NCI-H510A treated with DMSO at 0.1 percent for 48 hours (cell line): ENCODE measurements at places on chromosomes 16 and 17.

DNA sequence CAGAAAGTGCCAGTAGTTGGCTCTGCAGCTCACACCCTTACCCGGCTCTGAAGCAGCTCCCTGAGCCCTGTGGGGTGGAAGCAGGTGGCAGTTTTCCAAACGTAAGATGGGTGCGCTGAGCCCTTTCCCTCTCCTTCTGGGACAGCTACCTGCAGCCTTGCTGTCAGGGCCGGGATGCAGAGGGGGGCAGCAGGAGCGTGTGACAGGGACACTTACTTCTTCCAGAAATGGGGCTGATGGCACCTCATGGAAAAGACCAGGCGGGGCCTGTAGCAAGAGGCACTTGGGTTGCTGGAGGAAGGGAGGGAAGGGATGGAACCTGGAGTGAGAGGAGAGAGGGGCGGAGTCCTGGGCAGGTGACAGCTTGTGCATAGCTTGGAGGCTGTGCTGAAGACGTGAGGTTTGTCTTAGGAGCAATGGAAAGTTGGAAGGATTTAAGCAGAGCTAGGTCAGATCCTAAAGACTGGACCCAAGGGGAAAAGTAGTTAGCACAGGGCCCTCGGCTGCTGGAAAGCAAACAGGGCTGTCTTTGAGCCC is 216.8 kb upstream of the RPL38 start:
- DNase-seq, result peak; percentile 55

- no peak for DNase-seq
These were observed 4.7 kb upstream of the CDT1 start for GRCh38 chr16:88798772-88799455.

GRCh38 chr16:24524855-24525677 is 14.3 kb upstream of the RBBP6 start:
- no peak for DNase-seq

DNA sequence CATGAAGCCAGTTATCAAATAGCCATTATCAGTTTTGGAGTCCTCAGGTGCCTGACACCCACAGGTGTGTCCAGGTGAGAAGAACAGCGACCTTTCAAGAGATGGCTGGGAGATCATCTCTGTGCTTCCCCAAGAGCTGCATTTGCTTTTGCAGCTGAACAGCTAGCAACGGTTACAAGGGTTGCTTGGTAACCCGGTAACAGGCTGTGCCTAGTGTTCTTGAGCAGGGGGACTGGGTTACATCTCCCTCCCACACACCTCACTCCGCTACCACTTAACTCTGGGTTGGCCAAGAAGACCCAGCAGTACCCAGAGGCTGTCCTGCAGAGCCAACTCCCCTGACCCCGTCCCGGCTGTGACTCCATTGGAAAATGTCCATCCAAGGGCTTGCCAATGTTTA is 147.0 kb downstream of the SLC39A11 start:
- DNase-seq, result no peak

DNA sequence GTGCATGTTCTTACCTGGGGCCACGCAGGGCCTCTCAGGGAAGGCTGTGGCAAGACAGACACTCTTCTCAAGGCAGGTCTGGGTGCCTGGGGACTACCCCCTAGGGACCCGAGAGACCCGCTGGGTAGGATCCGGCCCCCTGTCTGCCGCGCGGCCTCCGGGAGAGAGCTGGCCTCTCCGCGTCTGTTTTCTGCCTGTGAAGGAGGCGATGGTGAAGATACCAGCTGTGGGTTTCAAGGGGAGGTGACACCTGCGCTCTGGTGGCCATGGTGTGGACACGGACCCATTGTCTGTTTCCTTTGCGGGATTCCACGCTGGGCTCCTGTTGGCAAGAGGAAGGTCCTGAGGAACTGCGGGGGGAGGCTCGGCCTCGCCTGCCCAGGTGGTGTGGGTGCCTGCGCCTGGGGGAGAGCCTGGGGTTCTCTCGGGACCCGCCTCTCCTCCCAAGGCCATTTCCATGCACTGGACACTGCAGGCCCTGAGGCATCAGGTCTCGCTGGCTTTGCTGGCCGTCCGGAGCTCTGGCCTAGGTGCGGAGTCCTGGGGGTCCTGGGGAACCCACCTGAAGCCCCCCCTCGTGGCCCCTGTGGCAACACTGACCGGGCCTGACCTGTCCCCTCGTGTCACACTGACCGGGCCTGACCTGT is 12.2 kb upstream of the METRNL start:
- no peak for DNase-seq

- no peak for DNase-seq
These were observed 11.4 kb downstream of the MTSS2 start for GRCh38 chr16:70674221-70675014.

DNA sequence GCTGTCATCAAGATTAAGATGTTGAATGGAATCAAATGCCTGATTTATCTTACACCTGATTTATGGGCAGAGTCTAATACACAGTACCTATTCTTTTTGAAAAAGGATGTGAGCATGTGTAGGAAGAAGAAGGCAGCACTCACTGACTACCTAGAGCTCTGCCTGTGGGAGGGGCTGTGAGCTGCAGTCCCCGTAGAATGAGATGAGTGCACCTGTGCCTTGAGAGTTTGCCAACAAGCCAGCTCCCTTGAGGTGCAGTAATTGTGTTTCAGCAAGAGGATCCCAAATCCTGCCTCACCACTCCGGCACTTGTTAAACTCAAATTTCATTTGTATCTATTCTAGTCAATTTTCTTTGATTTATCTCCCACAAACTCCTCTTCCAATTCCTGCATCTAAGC is 46.0 kb downstream of the CDH11 start:
- no peak for DNase-seq

DNA sequence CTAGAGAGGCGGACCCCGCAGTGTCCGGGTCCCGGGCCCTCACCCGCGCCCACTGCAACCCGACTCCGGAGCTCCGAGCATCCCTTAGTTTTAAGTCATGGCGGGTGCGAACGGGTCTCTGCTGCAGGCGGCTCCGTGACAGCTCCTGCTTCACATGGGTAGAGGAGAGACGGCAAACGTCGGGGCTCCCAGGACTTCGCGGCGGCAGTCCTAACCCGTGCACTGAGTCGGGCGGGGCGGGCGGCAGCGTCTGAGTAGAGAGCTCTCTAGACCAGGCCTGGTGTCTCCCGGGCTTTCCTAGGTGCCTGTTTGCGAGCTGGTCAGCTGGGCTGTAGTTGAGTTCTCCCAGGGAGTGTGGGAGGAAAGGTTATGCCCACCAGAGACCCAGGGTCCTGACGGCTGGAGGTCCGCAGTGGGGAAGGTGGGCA is 345 bp downstream of the TSC2 start:
- DNase-seq, result no peak

- DNase-seq, result no peak
These were observed 46.5 kb downstream of the HNF1B start for GRCh38 chr17:37698132-37698910.

GRCh38 chr16:64343061-64343819 is 778.6 kb downstream of the CDH11 start:
- no peak for DNase-seq

GRCh38 chr17:49980703-49981197 is 11.8 kb downstream of the DLX4 start:
- no peak for DNase-seq

DNA sequence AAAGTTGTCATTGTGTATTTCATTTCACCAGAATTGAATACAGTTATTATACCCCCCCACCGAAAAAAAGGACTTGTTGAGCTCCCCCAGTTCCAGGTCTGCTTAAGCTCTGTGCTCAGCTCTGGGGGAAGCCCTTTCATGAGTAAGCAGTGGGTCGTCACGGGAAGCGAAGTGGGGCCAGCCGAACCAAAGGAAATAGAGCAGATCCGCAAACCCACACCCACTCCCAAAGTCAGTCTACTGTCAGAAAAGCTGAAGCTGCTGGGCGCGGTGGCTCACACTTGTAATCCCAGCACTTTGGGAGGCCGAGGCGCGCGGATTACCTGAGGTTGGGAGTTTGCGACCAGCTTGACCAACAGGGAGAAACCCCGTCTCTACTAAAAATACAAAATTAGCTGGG is 50.1 kb downstream of the PECAM1 start:
- DNase-seq, result no peak

DNA sequence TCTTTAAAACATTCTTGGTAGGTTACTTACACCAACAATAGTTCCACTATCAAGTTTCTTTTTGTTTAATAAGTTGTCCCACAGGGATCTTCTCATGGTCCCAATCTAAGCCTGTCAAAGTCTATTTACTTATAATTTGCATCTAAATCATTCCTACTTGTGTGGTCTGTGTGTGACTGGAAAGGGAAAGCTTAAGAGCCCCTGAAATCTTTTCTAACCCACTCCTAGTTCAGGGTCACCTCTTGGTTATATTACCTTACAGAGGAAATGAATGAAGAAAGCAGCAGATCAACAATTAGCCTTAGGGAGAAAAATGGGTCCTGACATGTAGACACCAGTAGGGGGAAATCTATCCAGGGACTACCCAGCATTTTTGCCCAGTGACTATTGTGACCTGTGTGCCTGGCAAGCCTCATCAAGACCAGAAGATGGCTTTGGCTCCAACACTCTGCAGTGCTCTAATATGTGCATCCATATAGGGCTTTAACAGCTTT is 110.4 kb upstream of the HAS3 start:
- DNase-seq, result no peak

DNA sequence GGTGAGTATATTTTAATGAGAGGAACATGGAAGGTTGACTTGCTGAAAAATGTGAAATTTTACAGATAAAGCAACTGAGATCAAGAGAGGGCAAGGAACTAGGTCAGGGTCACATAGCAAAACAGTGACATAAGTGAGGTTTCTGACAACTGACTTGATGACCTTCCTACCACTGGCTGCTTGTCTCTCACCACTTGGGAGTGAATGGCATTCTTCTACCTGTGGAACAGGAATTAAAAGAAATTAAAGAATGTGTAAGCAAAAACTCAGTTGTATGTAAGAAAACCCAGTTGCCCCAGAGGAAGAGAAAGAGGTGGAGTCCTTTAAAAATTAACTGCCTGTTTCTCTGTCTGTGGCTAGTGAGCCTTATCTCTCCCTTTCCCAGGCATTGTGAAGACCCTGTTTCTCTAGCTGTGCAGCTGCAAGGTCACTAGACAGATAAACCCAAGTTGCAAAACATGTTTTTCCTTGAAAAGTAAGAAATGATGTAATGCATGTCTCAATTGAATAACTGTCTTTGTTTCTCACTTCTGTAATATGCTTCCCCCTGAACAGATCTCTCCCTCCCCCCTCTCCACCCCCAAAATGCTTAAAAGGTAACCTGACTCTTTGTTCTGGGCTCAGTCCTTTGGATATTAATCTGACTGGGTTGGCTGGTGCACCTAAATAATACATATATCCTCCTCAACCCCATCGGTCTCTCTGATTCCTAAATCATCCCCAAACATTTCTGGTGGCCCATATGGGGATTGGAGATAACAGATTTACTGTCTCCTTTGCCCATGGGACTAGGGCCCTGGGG is 23.4 kb downstream of the ACSM1 start:
- DNase-seq, result no peak

DNA sequence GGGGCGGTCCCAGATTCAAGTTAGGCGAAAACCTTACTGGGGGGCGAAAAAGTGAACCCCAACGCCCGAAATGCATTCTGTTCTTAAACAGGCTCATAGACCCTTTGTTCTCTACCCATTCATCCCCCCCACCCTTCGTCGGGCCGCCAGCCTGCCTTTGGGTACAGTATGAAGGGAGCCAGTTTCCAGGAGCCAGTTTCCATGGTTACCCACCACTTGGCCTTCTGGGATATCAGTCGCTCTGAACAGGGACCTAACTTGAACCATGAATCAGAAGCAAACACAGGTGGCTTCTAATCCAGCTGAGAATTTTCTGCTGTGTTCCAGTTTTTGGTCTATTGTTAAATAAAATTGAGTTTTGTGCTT is 532 bp downstream of the DHX40 start:
- peak; percentile 87 for DNase-seq

- peak; percentile 60 for DNase-seq
These were observed 540 bp upstream of the RPL38 start for GRCh38 chr17:74202938-74203337.

GRCh38 chr16:79155471-79155870 is 445.1 kb downstream of the MAF start:
- DNase-seq, result no peak

DNA sequence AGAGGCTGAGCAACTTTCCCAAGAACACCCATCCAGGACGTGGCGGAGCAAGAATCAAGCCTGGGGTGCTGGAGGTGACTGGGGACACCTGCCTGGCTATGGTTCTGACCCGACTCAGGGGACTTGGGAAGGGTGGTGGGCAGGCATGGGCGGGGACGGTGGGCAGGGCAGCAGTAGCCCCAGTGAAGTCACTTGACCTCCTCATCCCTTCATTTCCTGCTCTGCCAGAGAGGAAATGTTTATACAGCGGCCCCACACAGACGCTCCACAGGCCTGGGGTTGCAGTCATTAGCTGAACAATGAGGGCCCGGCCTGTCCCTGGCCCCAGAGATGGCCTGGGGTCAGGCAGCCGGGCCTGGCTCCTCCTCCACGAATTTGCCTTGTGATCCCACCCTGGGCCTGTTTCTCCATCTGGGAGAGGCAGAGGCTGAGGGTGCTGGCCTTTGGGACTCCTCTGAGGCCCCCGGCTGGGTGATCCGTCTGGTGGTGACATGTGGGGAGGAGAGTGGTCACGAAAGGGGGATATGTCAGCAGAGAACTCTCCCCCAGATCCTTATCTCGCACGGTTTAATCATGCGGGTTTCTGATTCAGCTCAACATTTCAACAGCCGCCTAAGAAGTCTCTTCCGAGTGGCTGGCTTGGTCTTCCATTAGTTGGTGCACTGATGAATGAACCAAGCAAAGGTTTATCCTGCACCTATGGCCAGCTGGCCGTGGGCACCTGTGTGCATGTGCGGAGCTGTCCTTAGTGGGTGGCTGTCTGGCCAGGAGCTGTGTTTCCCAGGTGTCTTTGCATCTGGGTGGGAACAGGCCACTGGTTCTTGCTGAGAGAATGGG is 175.9 kb downstream of the IRF8 start:
- DNase-seq, result no peak

DNA sequence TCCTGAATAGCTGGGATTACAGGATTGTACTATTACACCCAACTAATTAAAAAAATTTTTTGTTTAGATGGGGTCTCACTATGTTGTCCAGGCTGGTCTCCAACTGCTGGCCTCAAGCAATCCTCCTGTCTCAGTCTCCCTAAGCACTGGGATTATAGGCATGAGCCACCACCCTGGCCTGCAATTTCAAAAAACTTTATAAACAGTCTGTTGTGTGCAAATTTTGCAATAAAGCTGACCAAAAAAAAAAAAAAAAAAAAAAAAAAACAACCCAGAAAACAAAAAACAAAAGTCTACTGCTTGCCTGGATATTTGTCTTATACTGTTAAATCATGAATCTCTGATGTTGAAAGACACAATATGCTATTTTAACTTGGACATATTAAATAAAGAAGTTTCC is 4.4 kb downstream of the CREBBP start:
- no peak for DNase-seq

DNA sequence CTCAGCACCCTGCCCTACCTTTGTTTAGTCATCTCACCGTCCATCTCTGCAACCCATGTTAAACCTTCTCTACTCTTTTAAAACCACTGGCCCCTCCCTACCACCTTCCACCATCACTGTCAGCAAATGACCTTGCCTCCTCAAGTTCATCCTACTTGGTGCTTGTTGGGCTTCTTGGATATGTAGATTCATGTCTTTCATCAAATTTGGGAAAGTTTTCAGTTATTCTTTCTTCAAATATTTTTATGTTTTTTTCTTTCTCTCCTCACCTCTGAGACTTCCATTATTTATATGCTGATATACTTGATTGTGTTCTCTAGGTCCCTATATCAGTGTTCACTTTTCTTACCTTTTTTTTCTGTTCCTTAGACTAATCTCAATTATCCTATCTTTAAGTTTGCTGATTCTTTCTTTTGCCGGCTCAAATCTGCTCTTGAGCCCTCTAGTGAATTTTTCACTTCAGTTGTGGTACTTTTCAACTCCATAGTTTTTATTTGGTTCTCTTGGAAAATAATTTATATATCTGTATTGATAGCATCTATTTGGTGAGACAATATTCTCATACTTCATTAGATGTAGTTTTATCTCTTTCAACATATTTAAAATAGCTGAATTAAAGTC is 28.7 kb upstream of the ALDH3A2 start:
- DNase-seq, result no peak
